ENCODE measurements at places on chromosomes 5 and 9.

DNA sequence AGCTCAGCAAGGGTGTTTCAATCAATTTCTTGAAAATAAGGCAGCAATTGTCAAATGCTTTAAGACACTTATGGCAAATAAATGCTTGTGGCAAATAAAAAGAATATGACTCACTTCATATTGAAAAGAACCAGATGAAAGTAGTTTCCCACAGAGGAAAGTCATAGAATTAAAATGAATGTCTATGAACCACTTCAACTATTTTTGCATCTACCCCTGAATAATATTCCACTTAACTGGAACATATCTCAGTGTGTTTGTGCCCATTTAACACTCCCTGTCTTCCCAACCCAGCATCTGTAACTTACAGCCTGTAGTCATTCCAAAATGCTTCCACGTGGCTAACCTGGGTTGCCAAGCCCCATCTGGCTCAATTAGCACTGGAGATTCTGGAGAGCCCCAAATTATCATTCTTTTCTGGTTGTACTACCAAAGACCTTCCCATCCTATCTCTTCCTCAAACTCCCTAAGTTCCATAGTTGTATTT lies 84.7 kb downstream of the FEM1C start:
- DNase-seq, result no peak

DNA sequence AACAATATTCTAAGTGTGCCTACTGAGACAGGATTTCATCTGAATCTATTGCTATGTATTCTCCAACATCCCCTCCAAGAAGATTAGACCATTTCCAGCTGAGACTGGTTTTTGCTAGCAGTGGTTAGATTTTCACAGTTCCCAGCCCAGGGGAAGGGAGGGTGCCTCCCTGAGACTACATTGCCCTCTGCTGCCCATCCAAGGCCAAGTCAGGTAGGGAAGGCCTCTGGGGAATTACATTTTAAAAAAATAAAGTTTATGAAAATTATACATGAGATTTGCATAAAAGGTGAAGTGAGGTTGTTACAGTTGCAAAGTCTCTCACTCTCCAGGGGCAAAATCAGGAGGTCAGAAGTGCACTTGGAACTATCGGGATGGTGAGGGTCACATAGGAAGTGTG lies 28.0 kb upstream of the SYK start:
- peak; percentile 33 for DNase-seq

DNA sequence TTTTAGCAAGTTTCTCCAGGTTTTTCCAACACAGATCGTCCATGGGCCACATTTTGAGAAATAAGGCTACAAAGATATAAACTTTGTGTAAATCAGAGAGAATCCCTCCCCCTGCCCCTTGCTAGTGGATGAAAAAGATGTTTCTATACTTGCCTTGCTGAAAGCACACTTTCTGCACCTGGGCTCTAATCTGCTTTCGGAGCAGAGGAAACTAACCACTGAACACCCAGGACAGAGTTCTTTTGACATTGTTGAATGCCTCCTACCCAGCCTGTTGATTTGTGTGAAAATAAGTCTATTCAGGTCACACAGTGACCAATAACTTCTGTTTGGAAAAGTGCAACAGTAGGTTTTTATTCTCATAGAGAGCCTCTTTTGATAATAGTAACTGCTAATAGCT lies 7.5 kb downstream of the ADRB2 start:
- no peak for DNase-seq

DNA sequence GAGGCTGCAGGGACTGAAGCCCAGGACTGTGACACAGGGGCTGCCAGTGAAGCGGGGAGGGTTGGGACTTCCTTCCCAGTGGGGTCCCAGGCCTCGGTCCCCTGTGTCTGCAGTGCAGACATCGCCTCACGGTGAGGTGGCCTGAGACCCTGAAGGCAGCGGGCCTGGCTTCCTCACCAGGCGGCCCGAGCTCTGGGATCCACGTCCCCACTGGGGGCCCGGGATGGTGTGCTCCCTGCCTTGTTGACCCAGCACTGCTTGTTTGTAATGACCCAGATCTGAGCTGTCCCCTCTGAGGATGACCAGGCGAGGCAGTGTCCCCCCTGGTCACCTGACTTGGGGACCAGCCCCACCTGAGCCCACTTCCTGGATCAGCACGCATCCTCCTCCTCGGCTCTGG lies 53.1 kb downstream of the COL5A1 start:
- no peak for DNase-seq

- DNase-seq, result peak; percentile 39
These were observed 55.1 kb downstream of the C9orf152 start for GRCh38 chr9:110152704-110153374.

GRCh38 chr5:52869391-52869790 lies 81.7 kb downstream of the ITGA1 start:
- DNase-seq, result no peak

DNA sequence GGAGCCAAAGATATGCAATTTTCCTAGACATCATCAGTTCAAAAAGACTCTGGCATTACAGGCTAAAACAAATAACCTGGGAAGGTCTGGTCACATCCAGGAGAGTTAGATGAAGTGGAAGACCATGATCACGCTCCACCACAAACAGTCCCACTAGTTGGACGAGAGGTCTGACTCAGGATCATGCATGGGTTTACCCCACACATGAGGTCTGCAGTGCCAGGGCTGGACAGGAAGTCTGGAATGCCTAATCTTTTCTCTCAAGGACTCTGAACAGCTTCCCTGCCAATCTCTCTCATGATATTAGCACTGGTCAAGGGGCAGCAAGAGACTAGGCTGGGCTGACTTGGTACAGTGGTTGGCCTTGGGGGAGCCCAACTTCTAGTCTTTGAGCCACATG lies 7.1 kb downstream of the PRUNE2 start:
- DNase-seq, result no peak

- DNase-seq, result no peak
These were observed 10.2 kb downstream of the MVB12B start for GRCh38 chr9:126336736-126337325.

DNA sequence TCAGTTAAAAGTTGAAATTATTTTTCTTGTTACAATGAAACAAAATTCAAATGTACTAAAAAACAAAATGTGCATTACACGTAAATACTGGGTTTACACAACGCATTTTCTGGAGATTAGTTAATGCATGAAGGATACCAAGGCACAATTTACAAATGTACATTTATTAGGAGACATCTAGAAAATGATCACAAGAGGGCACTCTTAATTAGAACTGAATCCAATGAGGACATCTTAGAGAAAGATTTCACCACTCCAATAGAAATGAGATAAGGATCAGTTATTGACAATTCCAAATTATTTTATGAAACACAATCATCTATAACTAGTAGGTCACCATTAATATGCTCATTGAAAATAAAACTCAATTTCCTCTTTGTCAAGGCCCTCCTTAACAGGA lies 36.6 kb upstream of the CDH12 start:
- peak; percentile 41 for DNase-seq

DNA sequence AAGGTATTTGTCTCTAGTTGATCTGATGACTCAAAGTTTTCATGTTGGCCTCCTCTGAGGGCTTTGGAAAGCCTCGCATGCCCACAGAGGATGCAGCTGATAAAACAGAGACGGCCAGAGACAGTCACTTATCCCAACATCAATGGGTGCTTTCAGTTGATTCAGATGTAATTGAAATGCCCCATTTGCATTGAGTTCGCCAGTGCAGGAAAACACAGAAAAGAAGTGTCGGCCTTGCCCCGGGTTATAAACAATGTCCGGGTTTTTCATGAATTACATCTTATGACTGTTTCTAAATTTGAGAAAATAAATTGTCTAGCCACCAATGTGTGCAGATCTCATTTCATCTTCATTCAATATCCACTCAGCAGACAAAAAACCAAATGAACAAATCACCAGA lies 42.2 kb upstream of the ICE1 start:
- DNase-seq, result no peak

DNA sequence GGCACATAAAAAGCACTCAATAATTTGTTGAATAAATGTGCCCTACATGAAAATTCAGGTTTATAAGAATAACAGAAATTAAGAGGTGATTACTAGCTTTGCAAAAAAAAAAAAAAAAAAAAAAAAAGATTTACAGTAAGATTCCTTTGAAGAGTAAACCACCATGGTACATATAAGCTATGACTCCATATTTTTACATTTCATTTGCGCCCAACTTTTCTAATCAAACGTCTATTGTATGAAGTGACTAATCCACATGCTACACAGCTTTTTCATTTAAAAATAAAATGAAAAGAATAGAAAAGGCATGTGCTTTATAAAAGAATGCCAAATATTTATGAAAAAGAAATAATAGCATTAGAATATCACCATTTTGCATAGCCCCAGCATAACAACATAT lies at the start of gene PLAC8L1:
Gene PLAC8L1, minus strand, starts transcription at position 101 of the 400 bp plus-strand sequence. CDS start 1,266 bp downstream, outside the sequence.
- no peak for DNase-seq

GRCh38 chr9:69580582-69581214 lies 91.5 kb downstream of the APBA1 start:
- DNase-seq, result no peak

DNA sequence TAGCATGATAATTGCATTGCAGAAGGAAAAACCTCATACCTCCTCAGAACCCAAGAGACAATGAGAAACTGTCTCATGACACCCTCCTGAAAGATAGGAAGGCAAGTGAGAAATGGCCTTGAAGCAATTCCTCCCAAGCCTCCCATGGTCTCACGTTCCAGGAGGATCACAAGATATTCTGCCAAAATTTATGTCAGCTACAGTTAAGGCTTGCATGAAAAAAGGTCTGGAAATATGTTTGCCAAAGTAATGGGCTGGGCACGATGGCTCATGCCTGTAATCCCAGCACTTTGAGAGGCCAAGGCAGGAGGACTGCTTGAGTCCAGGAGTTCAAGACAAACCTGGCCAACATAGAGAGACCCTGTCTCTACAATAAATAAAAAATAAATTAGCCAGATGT lies 12.6 kb upstream of the HOMER1 start:
- no peak for DNase-seq

DNA sequence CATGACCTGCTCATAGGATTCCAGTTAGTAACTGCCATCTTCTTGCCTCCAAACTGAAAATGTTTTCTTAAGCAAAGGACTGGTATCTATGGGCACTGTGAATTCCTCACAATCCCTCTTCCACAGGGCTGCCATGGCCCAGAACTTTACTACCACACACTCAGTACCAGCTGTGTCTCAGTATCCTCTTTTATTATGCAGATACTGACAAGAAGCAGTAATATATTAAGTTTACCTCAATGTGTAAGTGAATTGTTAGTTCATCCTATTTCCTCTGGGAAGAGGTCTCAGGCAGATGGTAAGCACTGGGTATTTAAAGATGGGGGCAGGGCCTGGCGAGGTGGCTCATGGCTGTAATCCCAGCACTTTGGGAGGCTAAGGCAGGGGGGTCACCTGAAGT lies 320.8 kb upstream of the RFX3 start:
- DNase-seq, result no peak

GRCh38 chr9:134600836-134601638 lies 40.6 kb upstream of the COL5A1 start:
- no peak for DNase-seq

DNA sequence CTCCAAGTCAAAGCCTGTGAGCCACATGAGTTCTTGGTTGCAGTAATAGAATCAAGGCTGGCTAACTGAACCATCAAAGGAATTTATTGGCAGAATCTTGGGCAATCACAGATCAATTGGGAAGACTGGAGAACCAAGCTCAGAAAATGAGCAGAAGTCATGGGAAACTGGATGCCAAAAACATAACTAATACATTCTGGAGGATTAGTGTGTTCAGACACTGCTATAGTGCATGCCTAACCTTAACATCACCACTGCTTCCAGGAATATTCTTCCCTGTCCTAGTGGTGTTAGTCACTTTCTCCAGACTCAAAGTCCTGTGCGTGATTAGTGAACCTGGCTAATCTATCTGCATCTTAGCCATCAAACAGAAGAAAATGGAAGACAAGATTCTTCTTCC lies 843.7 kb downstream of the EFNA5 start:
- DNase-seq, result no peak

GRCh38 chr9:82406456-82407085 lies 418.0 kb downstream of the SPATA31D1 start:
- peak; percentile 50 for DNase-seq

DNA sequence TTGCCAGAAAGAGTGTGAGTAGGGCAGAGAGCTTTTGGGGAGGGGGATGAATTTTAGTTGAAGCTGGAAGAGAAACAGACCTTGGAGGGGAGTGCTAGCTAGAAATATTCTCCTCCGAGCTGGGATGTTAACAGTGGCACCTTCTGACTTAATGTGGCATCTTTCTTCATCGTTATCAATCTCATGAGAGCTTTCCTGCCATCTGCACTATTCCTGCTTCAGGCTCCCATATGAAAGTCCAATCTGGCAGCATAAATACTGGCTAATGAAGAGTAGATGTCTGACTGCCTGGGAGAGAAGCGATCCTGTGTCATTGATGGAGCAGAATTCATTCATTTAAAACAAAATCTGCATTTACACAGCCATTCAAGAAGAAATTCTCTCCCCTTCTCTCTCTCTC lies 284.5 kb downstream of the TMEM38B start:
- no peak for DNase-seq

GRCh38 chr9:1550636-1551035 lies 464.5 kb upstream of the SMARCA2 start:
- DNase-seq, result no peak

Measured in NCI-H1105 treated with DMSO at 0.1 percent for 48 hours (cell line).